Activated T-helper 1 cell treated with anti-CD3 and anti-CD28 coated beads, Interleukin-2, amount 50 U/mL, for 16 hours (primary cell): ENCODE measurements at places on chromosomes 6 and 20.

DNA sequence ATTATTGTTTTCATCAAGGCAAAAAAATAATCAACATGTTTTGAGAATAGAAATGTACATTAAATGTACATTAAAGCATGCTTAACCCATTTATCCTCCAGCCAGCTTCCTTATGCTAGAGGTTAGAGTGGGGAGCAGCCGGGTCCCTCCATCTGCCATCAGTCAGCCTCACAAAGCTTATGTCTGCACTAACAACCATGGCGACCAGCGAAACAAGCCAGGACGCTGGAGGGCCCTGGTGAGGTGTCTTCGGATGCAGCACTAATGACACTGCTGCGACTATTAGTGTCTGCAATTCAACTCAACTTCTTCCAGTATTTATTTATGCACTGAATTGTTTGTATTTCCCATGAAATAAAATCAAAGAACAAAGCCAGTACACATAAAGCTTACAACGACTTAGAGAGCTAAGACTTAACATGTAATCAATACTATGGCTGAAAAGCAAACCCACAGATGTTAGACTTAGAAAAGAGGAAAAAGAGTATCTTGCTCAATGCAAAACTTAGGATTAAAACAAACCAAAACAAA, 6.8 kb downstream of the CLDN20 start:
- no peak for DNase-seq

DNA sequence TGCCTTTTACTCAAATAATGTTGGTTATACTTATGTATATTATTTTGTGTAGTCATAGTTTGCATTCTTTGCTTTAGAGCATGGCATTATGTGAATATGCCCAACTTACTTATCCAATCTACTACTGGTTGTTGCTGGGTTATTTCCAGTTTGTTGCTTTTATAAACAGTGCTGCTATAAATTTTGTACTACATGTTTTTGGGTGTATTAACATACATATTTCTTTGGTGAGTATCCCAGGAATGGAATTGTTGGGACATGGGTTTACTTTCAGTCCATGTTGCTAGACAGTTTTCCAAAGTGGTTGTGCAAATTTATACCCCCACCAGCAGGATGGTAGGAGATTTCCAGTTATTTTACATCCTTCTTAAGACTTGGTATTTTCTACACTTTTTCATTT, 157.1 kb upstream of the THEMIS start:
- DNase-seq = no peak

DNA sequence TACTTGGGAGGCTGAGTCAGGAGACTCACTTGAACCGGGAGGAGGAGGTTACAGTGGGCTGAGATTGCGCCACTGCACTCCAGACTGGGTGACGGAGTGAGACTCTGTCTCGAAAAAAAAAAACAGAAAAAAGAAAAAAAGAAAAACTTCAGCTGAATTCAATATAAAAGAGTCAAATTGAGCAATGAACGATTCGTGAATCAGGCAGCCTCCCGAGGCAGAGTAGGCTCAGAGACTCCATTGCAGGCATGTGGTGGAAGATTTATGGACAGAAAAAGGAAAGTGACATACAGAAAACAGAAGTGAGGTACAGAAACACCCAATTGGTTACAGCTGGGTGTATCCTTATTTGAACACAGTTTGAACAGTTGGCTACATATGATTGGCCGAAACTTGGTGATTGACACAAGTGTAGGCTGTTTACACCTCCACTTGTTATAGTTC, 56.3 kb downstream of the HLA-DPB1 start:
- no peak for DNase-seq

GRCh38 chr20:46811224-46812084, 83.2 kb upstream of the EYA2 start:
- no peak for DNase-seq

GRCh38 chr6:73665686-73666319, 12.0 kb upstream of the SLC17A5 start:
- DNase-seq = no peak

GRCh38 chr6:46490425-46491200, 636 bp downstream of the RCAN2 start:
- DNase-seq = no peak

DNA sequence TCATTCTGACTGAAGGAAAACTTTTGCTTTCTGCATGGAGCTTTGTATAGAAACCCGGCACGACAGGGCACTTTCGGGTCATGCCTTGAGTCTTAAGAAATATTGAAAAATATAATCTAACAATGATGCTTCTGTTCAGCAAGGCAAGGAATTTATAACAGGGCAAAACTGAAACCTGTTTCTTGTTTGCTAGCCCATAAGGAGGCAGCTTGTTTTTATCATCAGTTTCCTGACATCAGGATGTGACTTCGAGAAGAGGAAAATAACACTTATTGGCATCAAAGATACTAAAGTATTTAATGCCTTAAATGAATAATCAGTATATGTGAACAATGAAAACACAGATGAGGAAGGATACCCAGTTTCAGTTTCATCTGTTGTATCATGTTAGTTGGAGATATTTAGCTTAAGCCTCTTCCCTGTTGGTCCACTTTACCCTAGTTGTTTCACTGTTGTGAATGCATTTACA, 146.5 kb downstream of the CDKAL1 start:
- no peak for DNase-seq

- DNase-seq = no peak
Measured at GRCh38 chr6:818196-818595, 125.3 kb upstream of the EXOC2 start.

GRCh38 chr6:161544801-161545480, 271.1 kb upstream of the AGPAT4 start:
- no peak for DNase-seq

GRCh38 chr6:90859056-90859455, 272.2 kb upstream of the MAP3K7 start:
- no peak for DNase-seq

GRCh38 chr6:166515072-166515810, 71.2 kb downstream of the RAMACL start:
- no peak for DNase-seq
